ENCODE measurements at places on chromosomes 3 and 15. TPM values are rescaled to one million over a fixed set of nuclear protein-coding genes. Genes with fewer than 3 reads are reported as not detected.
A peak's percentile ranks its signal among the peaks of the same experiment; 100 is the strongest.

ZNF280D gene
- total RNA-seq = 16.2 TPM

IMPG2 gene
- total RNA-seq = 0.13 TPM

DNA sequence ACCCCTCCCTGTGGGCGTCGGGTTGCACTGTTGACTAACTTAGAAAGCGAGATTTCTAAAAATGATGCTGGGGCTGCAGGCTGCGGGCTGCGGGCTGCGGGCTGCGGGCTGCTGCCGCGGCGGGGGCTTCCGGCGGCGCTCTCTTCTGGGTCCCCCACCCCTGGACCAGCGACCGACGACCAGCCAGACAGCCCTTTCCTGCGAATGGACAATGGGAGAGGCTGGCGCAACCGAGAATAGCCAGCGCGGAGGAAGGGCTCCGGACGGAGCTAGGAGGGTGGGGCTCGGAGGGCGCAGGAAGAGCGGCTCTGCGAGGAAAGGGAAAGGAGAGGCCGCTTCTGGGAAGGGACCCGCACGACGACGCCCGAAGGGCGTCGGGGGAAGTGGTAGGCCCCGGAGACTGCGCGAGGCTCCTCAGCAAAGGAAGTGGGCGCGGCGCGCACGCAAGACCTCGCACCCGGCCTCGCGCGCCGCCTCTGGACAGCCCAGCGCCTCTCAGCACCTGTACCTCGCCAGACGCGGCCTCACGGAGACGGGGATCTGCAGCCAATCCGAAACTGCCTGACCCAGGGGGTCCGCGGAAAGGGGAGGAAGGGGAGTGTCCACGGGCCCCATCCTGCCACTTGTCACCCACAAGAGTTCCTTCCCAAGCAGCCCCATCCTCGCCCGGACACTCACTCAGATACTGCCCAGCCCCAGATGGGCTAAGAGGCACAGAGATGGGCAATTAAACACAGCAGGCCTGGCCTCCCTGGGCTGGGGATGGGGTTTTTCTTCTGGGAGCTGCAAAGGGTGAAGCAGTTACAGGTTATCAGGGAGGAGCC lies 70.7 kb downstream of the SLC12A8 start:
- H3K27me3 ChIP-seq = peaks cover 16% of the 10 kb centered on the region
- peak overlapping the region; percentile 90 for H3K27ac ChIP-seq
- H3K4me1 ChIP-seq = peaks cover 38% of the 10 kb centered on the region
- DNase-seq = peak; percentile 91
- H3K4me3 ChIP-seq = peak overlapping the region; percentile 60

DNA sequence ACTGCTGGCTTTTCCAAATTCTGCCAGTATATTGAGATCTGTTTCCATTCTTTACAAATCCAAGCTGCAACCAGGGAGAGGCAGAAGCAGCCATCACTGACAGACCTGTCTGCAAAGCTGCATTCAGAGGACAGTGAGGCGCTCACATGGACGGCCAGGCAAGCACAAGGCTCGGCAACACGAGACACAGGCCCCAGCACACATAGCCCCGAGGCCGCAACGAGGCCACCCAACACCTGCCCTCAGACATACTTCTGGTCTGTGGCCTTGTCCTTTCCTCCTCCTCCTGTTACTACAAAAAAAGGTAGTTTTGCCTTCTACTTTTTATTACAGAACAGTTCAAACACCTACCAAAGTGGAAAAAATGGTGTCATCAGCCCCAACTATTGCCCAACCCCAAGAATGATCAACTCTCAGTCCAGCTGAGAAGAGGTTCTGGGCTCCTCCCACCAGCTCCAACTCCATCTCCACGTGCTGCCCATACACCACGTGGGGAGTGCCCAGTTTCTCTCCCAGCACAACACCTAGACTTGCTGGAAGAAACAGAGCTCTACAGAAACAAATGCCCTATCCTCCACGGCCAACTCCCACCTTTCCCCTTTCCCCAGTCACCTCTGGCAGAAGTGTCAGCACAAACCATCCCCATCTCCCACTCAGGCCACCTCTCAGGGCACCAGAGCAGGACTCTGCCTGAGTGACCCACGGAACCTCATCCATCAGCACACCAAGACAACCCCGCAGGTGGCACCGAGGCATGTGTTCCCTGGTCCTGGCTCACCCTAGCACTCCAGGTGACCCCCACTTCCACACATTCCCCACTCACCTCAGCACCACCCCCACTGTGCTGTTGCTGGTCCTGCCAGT lies 7.4 kb downstream of the ZXDC start:
- H3K4me1 ChIP-seq = peaks cover 47% of the 10 kb centered on the region
- H3K4me3 ChIP-seq = no peak overlapping the region
- H3K27ac ChIP-seq = peak overlapping the region; percentile 71
- H3K36me3 ChIP-seq = peaks cover 63% of the 10 kb centered on the region

DNA sequence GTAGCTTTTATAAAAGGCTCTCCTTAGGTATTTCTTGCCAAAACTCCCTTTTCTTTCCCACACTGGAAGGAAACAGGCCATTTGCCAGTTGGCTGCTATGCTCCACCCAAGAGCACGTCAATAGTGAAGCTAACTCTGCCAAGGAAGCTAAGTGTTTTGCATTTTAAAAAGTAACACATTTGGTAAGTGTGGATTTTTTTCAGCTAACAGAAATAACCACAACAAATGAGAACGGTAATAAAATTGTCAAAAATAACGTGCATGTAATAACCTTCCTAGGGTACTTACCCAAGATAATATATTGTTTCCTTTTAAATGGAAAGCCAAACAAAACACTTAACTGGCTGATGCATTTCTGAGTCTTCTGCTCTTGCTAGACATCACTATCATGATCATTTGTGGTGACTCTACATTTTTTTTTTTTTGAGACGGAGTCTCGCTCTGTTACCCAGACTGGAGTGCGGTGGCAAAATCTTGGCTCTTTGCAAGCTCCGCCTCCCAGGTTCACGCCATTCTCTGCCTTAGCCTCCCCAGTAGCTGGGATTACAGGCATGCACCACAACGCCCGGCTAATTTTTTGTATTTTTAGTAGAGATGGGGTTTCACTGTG lies 4.6 kb downstream of the DPP8 start:
- peak overlapping the region; percentile 54 for H3K27ac ChIP-seq
- H3K36me3 ChIP-seq = peaks cover 38% of the 10 kb centered on the region
- no peak for DNase-seq

GRCh38 chr3:180804916-180805315 lies 107.6 kb upstream of the FXR1 start:
- no peak overlapping the region for H3K27ac ChIP-seq
- no peak overlapping the region for H3K4me3 ChIP-seq
- H3K27me3 ChIP-seq = peaks cover 1% of the 10 kb centered on the region
- H3K4me1 ChIP-seq = no peaks in the 10 kb centered on the region
- DNase-seq = no peak

DNA sequence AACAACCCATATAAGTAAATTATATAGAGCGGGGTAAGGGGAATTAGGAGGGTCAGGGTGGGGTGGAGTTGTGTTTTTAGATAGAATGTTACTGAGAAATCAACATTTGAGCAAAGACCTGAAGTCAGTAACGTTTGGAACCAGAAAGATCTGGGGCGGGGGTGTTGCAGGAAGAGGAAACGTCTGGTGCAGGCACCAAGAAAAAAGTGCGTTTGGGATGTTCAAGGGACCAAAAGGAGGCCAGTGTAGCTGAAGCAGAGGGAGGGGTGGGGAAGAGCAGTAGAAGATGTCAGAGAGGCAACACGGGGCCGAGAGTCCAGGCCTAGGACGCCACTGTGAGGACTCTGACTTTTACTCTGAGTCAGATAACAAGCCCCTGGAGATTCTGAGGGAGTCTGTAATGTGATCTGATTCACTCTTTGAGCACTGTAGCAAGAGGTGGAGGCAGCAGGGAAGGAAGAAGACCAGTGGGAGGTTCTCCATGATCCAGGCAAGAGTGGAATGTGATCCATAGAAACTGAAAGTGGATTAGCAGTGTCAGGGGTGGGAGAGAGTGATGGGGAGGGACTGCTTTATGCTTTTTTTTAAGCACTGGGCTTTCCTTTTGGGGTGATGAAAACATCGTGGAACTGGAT lies 179.3 kb upstream of the CHRM5 start:
- no peaks in the 10 kb centered on the region for H3K36me3 ChIP-seq
- peaks cover 4% of the 10 kb centered on the region for H3K4me1 ChIP-seq
- no peak for DNase-seq

All from activated CD8-positive, alpha-beta T cell treated with anti-CD3 and anti-CD28 coated beads for 36 hours (primary cell).